Muscle of leg (tissue), 16 donors: ENCODE measurements at places on chromosomes 2 and 18.

- H3K4me3 ChIP-seq, result no peak overlapping the region
- no peaks in the 10 kb centered on the region for H3K27me3 ChIP-seq
- no peak for DNase-seq
- H3K27ac ChIP-seq, result no peak overlapping the region
- H3K36me3 ChIP-seq, result no peaks in the 10 kb centered on the region
These were observed 274.4 kb upstream of the HDAC4 start for GRCh38 chr2:239674981-239675825.

DNA sequence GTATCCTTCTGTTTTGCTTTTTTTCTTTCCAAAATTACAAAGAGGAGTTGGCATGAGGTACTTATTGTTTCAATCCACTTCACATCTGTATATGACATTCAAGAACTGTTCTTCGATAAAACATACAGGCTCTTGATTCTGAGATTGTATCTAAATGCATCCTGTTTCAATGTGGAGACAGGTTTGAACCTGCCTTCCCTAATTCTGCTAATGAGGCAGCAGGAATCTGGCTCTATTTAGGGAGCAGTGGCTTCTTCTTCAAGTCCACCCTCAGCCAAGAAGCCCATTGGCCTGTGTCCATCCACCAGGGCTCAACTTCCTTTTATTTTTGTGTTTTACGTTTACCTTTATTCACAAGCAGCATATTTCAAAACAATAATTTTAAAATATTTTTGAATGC is 84.8 kb upstream of the PIK3C3 start:
- H3K27ac ChIP-seq, result no peak overlapping the region
- H3K27me3 ChIP-seq, result no peaks in the 10 kb centered on the region
- H3K36me3 ChIP-seq, result no peaks in the 10 kb centered on the region
- H3K4me3 ChIP-seq, result no peak overlapping the region

DNA sequence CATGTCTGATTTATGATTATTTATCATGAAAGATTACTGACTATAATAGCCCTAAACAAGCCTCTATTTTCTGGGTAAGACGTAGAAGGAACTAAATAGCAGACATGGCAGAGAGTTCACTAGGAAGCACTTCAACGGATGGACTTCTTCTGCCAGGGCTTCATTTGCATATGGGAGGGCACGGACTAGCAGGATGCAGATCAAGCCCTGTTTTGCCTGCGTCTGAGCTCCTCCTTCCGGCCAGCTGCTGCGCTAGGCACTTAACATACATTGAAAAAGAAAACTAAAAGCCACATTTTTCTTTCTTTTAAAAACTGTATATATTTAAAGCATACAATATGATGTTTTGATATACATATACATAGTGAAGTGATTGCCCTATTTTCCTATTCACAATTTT is 340.0 kb upstream of the MEX3C start:
- H3K36me3 ChIP-seq, result no peaks in the 10 kb centered on the region
- no peaks in the 10 kb centered on the region for H3K4me1 ChIP-seq
- no peak overlapping the region for H3K27ac ChIP-seq
- no peaks in the 10 kb centered on the region for H3K27me3 ChIP-seq
- no peak overlapping the region for H3K4me3 ChIP-seq

DNA sequence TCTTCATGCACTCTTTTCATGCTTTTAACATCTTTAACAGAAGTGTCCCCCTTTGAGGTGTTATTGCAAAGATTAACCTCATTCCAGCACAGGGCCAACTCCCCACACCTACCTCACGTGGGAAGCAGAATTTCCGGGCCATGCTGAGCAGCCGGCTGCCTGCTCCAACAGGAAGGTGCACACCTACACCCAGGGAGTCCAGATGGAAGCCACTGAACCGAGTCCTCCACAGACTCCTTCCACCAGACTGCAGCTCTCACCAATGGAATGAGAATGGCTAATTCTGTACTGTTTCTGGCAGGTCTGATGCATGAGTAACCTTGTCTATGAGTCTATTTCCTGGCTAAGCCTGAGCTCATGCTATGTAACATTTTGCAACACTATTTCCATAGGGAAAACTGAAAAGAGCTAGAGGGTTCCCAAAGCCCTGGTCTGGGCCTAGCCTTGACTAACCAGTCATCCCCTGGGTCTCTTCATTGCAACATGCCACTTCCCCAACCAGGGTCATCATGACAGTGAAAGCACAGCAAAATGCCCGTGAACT is 11.0 kb downstream of the ERFE start:
- peaks cover 2% of the 10 kb centered on the region for H3K4me1 ChIP-seq
- peaks cover 4% of the 10 kb centered on the region for H3K27me3 ChIP-seq
- DNase-seq, result peak; percentile 29
- peaks cover 73% of the 10 kb centered on the region for H3K36me3 ChIP-seq

- H3K36me3 ChIP-seq, result no peaks in the 10 kb centered on the region
- no peaks in the 10 kb centered on the region for H3K27me3 ChIP-seq
These were observed 53.8 kb upstream of the SLC66A3 start for GRCh38 chr2:11101430-11101829.

DNA sequence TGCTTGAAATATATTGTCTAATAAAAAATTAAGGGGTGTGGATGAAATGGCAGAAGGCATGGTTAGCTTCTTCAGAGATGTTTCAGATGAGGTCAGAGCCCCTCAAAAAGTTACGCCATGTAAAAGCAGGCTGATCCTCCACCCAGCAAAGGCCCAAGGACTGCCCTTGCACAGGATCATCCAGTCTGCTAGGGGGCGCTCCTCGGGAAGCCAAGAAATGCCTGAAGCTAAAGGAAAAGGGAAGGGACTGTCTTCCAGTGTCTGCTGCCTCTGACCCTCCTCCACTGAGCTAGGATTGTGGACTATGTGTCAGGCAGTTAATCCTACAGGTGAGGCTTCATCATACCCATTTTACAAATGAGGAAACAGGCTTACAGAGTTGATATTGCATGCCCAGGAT is 33.8 kb upstream of the TEX51 start:
- no peak for DNase-seq
- no peak overlapping the region for H3K4me3 ChIP-seq
- H3K27ac ChIP-seq, result no peak overlapping the region
- no peaks in the 10 kb centered on the region for H3K36me3 ChIP-seq
- no peaks in the 10 kb centered on the region for H3K4me1 ChIP-seq

- DNase-seq, result no peak
- H3K4me1 ChIP-seq, result peaks cover 17% of the 10 kb centered on the region
- H3K4me3 ChIP-seq, result no peak overlapping the region
- H3K27me3 ChIP-seq, result no peaks in the 10 kb centered on the region
These were observed 65.4 kb downstream of the DIS3L2 start for GRCh38 chr2:232026910-232027309.
